ENCODE measurements at places on chromosomes 4 and X.

GRCh38 chr4:171880136-171880535 is 66.9 kb downstream of the GALNTL6 start:
- no peak for DNase-seq

DNA sequence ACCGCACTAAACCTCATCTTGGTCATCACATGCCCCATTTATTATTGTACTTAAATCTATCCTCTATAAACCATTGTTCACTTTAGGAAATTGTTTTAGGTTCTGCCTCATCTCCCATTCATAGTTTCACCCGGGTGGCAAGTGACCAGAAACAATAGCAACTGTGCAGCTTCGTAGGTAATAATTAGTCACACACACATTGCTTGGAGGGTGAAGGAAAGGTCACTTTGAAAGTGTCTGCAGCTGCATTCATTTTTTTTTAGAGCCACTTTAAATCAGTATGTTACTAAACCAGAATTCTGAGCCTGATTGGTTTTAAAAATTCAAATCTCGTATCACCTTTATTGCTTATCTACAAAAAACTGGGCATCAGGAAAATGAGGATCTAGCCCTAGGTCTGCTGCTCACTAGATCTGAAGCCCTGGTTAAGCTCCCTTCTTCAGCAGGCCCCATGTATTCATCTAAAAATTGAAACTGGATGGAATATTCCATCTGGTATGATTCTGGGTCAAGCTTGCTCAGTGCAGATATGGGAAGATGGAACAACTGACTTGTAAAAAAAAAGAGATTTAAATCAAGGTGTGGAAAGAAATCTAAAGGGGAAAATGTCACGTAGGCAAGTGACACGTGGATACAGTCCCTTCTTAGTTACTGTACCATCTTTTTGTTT is 62.4 kb downstream of the LIMCH1 start:
- no peak for DNase-seq

DNA sequence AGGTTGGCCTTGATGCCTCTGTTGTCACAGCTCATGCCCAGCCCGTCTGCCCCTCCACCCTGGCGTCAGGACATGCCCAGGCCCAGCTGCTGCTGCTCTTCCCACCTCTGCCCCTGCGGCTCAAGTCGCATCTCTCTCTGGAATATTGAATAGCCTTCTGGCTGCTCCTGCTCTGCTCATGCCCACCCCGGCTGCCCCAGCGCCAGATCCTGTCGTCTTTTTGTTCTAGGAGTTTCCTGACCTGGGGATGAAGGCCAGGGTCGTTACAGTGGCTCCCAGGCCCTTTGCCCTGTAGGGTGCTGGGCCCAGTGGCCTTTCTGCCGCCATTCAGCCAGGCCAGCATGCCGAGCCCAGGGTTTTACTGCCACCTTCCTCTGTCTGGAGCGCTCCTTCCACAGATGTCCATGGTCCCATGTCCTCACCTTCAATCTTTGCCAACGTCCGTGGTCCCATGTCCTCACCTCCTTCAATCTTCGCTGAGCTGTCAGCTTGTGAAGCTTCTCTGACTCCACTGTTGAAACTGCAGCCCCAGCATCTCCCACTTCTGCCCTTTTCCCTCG is 9.7 kb downstream of the MAEA start:
- no peak for DNase-seq

DNA sequence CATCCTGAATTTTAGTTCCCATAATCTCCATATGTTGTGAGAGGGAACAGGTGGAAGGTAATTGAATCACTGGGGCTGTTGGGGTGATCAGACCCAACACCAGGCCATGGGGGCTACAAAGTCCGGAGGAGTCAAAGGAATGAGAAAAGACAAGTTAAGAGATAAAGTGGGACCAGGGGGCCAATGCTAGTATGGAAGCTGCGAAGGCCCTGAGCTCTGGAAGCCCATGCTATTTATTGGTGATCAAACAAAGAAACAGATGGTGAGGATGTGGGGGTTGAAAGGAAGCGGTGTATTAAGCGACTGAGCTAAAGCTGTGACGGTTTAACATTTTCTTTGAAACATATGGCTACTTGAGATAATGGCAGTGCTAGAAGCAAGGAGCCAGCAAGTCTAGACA is 132.8 kb downstream of the PDGFC start:
- no peak for DNase-seq

- no peak for DNase-seq
Observed at GRCh38 chrX:119759248-119759766, 919 bp downstream of the SOWAHD start.
